DND-41 (cell line): ENCODE measurements at places on chromosomes 11 and 22.

- DNase-seq = no peak
Measured at GRCh38 chr11:74459584-74459983, 7.8 kb downstream of the KCNE3 start.

DNA sequence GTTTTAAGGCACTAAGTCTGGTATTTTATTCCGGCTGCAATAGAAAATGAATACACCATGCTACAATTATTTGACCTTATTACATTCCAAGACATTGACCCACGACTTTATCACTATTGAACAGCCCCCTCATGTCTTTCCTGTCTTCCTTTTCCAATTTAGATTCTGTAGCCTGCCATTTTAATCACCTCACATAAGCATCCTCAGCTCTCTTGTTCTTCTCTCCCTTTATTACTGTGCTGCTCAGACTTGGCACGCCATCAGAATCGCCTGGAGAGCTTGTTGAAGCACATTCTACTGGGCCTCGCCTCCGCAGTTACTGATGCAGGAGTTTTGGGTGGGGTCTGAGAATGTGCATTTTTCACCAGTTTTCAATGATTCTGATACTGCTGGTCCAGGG is 38.7 kb upstream of the SWAP70 start:
- DNase-seq = no peak

DNA sequence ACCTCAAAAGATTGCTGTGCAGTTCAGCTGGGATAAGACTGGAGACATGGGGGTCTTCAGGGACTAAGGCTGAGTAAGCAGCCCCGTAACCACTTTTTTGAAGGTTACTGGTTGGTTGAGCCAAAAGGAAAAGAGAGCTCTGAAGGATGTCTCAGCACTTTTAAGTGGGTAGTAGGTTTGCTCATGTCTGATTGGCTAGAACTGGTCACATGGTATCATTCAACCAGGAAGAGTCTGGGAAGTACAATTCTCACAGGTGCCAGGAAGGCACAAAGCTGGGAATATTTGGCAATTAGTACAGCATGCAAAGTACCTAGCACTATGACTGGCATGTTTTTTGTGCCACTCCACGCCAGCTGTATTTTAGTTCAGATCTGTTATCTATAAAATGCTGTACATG is 58.1 kb downstream of the SNX19 start:
- peak; percentile 6 for DNase-seq

DNA sequence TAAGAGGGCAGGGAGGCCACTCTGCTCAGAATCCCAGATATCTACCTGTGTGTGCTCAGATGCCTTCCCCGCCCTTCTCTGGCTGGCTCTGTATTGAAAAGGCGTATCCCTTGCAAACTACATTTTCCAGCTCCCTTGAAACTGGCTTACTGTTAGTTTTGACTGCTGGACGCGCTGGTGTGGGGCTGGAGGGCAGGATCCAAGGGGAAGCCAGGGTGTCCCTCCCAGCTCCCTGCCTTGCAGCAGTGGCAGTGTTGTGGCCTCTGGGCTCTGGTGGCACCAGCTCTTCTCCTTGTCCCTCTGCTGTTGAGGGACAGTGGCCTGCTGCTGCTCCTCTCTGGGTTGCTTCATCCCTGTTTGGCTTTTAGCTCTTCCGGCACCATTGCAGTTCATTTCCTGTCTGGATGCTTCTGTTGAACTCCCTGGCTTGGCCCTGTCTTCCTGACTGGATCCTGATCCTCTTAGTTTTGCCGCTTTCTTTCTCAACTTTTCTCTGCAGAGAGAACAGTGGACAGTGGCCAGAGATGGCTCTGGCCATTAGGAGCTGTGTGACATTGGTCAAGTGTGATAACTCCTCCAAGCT is 107.1 kb upstream of the PARVA start:
- DNase-seq = no peak

DNA sequence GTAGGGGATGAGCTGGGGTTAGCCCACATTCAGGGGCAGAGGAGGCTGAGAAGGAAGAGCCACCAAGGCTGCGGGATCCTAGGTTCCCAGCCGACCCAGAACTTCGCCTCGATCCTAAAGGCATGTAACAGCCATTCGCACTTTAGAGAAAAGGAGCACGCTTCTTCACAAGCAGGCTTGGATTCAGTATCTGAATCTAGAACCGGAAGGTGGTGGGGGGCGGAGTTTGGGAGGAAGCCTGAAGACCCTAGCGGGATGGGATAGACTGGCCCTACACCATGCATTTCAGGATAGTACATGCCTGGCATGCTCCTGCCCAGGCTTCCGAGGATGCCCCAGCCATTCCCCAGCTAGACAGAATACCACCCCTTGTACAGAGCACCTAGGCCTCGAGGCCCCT is 4.4 kb downstream of the SCARF2 start:
- no peak for DNase-seq

DNA sequence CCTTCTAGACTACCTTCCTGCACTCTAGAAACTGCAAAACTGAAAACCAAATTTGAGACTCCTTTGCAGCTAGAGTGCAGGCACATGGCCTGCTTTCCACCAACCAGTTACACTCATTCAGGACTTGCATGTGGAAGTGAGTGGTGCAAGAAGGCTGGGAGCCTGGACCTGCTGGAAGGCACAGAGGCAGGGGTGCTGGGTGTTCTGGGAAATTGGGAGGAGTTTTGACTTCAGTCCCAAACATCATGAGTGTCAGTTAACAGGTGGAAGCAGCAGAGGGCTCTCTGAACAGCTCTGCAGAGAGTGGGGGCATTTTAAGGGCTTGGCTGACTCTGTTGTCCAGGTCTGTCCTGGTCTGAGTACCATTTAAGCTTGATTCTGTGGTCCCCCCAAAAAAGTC is 49.3 kb upstream of the SYT13 start:
- no peak for DNase-seq

DNA sequence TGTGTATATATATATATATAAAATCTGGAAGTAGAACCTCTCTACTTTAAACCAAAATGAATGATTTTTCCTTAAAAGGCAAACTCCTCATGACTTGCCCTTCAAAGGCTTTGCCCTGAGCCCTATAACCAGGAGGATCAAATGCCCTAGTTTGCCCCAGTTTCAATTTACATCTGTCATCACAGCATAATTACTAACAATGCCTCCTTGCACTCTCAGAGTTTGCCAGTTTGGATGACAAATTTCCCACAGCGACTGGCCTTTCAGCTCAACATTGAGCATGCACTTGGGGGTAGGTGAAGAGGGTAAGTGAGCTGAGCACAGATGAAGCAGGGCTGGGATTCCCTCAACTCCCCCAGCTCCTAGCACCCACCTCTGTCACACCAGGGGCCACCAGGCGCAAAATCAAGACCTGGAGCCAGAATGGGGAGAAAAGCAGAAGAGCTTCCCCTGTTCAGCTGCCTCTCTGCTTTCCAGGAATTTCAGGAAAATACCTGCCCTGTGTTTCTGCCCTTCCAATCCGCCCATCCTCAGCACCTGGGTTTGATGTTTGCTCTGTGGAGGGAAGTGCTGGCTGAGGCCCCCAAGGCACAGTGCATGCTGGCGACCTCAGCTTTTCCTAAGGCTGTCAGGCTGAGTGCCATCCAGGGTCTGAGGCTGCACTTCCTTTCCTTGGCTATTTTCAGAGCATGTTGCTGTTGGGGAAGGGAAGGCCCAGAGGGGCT is 67.5 kb downstream of the ADAMTS15 start:
- DNase-seq = no peak

DNA sequence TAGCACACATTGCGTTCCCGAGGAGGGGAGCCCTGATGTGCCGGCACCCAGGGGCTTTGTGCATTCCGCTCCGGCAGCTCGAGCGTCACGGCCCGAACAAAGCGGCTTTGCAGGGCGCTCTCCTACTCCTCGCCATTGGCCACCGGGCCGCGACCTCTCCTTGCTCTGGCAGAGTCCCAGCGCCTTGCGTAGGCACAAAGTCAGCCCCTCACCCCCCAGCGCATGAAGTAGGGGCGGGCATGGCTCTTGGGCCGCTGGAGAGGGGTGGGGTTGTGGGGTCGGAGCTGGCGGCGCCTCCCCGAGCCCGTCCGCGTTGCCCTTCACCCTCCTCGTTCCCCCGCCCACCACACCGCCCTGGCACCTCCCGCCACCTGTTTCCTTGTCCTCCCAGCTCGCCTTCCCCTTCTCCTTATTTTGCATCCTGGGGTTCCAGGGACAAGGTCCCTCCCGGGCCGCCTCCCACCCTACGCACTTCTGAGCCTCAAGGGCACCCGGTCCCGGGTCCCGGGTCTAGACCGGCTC is 753 bp upstream of the PPARA start:
- peak; percentile 69 for DNase-seq

DNA sequence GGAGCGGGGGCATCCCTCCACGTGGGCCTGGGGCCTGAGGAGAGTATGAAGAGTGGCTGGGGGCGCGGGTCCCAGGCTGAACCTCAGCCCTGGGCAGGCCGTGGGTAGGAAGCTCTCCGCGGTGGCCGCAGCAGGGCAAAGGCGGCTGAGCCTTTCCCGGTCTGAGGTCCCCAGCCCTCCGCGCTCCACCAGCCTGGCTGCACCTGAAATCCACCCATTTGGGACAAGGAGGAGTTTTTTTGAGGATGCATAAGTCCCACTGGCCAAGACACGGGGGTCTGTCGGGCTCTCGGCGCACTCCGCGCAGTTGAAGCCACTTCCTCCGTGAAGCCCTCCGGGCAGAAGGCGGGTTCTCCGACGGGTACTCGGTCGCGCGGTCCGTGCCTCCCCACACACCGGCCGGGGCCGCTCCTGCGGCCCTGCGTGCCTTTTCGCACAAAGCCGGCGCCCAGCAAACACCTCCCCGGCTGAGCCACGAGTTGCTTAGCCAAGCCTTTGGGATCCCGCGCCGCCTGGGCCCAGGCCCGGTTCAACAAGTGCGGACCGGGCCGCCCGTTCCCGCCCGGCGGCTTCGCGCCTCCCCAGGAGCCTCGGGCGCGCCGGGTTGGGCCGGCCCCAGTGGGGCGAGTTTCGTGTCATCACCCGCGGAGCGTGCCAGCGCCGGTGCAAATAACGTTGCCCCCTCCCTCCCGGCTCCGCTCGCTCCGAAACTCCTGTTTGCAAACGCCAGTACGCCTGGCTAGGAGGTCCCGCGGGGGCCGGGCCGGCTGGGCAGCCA is 666 bp upstream of the OVOL1 start:
- DNase-seq = no peak

GRCh38 chr11:134836561-134836960 is 424.5 kb upstream of the B3GAT1 start:
- no peak for DNase-seq

DNA sequence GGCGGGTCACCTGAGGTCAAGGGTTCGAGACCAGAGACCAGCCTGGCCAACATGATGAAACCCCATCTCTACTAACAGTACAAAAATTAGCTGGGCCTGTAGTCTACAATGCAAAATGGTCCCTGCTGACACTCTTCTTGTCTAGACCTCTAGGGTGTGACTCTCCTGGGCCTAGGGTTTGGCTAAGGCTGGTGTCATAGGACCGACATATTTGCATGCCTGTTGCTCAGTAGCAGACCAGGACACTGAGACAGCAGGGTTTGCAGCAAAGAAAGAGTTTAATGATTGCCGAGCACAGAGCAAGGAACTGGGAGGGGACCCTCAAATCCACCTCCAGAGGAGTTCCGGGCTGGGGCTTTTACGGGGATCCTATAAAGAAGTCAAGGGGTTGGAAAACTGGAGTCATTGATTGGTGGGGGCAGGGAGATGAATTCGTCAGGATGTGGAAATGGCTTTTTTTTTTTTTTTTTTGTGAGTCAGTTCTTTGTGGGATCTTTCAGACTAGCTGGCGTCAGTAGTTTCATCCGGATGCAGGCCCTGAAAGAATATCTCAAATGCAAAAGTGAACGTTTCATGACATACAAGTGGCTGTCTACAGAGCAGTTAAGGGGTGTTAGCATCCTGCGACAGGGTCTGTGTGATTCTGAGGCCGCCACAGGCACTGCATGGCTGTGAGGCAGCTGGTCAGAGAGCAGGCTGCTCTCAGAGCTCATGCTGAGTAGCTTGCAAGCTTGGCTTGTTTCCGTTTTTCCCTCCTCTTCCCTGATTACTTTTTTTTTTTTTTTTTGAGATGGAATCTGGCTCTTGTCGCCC is 27.2 kb upstream of the A4GALT start:
- DNase-seq = no peak

GRCh38 chr11:18397921-18398320 is 3.6 kb downstream of the LDHA start:
- no peak for DNase-seq

GRCh38 chr11:116225236-116225635 is 547.6 kb downstream of the BUD13 start:
- DNase-seq = no peak

DNA sequence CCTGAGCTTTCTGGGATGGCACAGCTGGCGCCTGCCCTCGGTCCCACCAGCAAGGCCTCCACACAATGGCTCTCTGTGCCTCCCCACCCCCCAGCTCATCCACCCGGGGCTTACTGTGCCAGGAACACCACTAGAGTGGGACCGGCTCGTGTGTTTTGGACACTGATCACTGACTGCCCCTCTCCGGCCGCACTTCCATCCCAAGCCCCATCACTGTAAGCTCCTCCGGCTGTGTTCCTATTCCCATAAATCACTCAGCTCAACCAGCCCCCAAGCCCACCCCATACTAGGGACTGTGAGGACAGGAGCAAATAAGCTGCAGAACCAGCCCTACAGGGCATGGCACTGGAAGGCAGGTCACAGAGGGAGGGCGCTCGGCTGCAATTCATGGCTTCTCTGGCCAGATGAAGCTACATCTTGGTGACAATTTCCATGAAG is 7.3 kb downstream of the APBB1 start:
- DNase-seq = no peak

GRCh38 chr22:49276567-49276966 is 551.1 kb downstream of the BRD1 start:
- DNase-seq = no peak

- no peak for DNase-seq
Measured at GRCh38 chr11:130826572-130826971, 89.7 kb downstream of the SNX19 start.

GRCh38 chr11:19474954-19475721 is 234.4 kb upstream of the E2F8 start:
- DNase-seq = no peak

DNA sequence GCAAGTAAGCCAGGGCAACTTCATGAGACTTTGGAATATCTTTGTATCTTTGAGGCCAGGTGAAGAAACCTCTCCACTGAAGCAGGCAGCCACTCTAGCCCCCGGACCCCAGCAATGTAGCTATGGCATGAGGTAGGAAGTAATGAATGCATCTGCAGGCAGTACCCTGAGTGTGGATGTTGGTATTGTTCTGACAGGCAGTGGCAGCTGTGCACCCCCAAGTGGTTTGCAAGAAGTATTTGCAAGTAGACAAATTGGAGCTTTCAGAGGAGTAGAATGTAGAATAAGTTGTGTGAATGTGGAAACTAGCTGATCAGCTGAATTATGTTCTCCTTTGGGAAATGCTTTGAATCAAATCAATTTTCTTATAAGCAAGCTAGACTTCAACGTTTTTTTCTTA is 194.4 kb upstream of the PGR start:
- DNase-seq = no peak

GRCh38 chr11:128711136-128711535 is 17.3 kb downstream of the FLI1 start:
- no peak for DNase-seq
